ENCODE measurements at places on chromosomes 3 and 15. TPM values are rescaled to one million over a fixed set of nuclear protein-coding genes. Genes with fewer than 3 reads are reported as not detected.

Gene EOMES
- total RNA-seq = 0.23 TPM

Gene ADCY5
- total RNA-seq = 1.9 TPM

- DNase-seq = no peak
These were observed 130.2 kb upstream of the UMPS start for GRCh38 chr3:124599779-124600693.

- DNase-seq = no peak
These were observed 77.3 kb downstream of the LRTM1 start for GRCh38 chr3:54850484-54851018.

GRCh38 chr15:91892436-91892835, 38.9 kb downstream of the SLCO3A1 start:
- DNase-seq = no peak

DNA sequence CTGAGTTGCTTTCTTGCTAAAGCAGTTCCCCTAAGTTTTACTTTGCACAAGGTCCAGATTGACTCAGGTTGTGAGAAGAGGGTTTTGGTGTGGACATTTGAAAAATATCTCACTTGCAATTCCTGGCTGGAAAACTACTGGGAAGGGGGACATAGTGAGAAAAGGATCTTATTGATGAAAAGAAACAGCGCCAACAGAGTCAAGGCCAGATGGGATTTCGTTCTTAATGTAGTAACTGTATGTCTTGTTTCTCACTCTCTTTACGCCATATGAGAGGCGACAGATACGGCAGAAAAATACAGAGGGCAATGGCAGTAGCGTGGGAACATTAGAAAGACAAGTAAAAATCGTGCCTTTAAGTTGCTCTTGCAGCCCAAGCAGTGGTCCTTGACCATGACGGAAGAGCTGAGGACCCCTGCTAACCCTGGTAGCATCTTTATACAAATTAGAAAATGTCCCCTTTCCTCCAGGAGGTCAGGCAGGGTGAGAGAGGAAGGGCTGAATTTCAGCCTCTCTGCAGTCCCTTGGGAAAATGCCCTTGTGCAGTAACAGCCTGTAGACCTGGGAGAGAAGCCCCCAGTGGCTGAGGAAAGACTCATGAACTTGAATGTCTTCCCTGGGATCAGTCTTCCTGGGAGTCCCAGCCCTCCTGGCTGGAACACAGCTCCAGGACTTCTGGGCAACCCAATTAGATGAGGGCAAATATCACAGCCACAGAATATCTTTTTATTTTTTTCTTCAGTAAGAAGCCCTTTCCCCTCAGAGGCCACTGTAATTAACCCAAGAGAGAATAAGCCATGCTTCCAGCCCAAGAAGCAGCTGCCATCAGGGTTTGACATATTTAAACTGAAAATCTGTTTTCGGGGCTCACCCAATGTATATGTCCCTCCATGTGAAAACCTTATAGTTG, 113.4 kb downstream of the CD47 start:
- no peak for DNase-seq

DNA sequence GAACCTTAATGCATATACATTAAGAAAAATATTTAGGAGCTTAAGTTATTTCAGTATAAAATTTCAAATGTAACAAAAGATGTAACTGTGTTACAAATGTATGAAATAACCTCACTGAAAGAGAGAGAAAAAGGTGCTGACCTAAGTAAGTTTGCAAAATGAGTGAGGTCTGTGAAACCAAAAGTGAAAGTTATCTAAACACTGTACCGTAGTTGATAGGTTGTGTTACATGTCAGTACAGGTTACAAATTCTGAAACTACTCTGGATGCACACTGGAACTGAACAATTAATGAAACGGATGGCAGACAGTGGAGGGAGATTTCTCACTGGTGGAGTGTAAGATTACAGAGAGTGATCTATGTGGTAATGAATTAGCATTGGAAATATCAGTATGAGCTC, 420.7 kb downstream of the ZNF385D start:
- no peak for DNase-seq

GRCh38 chr3:121943431-121943830, 49.2 kb downstream of the SLC15A2 start:
- DNase-seq = no peak

- DNase-seq = no peak
These were observed 44.4 kb downstream of the AGTR1 start for GRCh38 chr3:148742118-148742517.

- no peak for DNase-seq
These were observed 44.0 kb upstream of the MUC4 start for GRCh38 chr3:195855471-195856409.

Measured in right lobe of liver (tissue), 6 donors.